ENCODE measurements at places on chromosomes 3 and 15.

DNA sequence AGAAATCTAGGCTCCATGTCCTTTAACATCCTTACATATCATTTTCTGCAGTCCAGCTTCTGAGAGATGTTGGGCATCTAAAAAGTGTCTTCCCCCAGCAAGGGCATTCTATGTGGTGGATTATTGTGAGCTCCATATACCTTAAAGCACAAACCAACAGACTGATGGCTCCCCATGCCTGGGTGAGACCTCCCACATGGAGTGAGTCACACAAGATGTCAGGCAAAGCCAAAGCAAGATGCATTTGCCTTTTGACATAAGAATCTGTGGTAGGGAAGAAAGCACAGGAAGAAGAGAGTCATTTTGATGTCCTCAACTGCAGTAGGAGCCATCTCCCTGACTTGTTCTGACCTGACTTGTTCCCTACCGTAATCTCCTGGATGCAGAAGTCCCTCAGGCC is 238.7 kb upstream of the EIF1B start:
- DNase-seq: no peak

DNA sequence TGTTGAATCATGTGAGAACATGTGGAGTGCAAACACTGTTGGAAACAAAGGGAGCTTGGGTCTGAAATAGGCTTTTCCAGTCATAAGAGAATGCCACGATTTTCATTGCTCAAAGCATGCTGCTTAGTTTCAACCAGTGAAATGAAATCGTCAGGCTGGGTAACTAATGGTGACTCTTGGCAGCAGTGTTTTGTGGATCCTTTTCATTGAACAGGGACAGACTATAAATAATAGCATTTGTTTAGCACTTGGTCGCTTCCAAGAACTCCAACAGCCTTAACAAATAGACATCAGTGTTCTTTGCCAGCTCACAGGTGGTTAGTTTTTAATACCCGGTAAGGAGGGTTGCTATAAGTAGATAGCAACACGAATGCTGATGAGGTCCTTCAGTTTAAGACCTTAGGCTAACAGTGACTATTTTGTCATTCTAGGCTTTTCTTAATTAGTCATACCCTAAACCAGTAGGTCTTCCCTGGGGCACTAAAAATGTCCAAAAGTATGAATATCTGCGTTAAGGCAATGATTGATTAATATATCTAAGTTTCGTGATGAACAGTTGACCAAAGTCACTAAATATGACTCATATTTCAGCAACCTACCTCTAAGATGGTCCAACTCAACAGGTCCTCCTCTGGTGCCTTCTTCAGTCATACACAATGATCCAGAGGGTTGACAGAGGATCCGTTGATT is 15.8 kb downstream of the TP63 start:
- no peak for DNase-seq

DNA sequence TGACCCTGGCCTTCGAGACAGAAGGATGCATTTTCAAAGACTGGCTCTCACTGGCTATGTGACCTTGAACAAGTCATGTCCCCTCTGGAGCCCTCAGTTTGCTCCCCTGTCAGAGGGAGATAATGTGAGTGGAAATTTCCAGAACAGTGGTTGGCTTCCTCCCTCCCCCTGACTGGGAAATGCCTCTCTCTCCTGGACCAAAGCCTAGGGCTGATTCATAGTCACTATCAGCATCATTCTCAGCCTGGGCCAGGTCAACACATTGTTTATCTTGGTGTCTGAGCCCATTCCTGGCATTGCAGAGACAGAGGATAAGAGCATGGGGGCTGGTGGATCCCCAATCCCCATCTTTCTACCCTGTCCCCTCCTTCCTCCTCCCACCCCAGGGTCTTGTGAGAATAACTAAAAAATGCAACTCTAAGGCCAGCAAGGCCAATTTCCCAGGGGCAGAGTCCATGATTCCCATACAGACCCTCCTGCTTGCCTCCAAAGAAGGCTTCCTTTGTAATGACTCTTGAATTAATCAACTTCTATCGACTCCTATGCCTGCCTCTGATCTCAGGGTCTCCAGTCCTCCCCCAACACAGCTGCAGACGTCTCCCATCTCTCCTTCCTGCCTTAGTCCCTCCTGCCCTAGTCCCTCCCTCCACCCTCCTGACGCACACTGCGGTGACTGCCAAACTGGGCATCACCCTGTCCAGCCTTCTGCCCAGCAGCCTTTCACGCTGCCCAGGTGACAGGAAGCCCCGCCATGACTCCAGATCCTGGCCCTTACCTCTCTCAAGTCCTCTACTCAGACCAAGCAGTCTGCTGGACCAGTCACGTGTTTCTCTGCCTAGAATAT is 35.4 kb upstream of the CORO2B start:
- peak; percentile 74 for DNase-seq

GRCh38 chr3:55313666-55314065 is 173.4 kb downstream of the WNT5A start:
- no peak for DNase-seq

DNA sequence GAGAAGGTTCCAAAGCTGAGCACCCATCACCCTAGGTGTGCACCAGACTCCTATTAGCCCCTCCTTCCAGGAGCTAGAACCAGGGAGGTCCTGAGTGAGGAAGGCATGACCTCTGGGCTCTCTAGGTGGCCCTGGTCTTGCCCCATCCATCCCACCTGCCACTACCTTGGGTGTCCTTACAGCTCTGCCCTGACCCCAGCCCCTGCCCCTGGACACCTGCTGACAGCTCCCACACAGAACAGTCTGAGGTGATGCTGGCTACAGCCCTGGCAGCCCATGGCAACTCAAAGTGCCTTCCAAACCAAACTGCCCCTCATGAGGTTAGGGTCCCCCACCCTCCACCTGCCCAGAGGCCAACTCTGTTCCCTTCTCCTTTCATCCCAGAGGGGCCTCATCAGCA is 37.2 kb downstream of the GOLGA6A start:
- no peak for DNase-seq

DNA sequence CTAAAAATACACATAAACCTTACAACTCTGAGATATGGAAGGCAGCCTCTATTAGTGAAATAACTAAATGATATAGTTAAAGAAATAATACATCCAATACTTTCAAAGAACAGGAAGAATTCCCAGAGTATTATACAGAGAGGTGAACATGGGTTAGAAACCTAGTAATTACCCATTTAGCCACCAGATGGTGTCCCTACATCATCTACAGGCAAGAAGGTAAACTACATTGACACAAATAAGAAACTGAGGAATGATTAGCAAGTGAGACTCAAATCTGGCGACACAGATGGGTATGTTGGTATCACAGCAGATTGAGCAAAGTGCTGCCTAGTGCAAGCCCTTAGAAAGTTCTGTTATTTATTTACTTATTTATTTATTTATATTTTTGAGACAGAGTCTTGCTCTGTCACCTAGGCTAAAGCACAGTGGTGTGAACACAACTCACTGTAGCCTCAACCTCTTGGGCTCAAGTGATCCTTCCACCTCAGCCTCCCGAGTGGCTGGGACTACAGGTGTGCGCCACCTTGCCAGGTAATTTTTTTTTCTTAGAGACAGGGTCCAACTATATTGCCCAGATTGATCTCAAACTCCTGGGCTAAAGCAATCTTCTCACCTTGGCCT is 28.2 kb downstream of the NEK4 start:
- no peak for DNase-seq

GRCh38 chr3:66355997-66356396 is 135.2 kb downstream of the SLC25A26 start:
- no peak for DNase-seq

DNA sequence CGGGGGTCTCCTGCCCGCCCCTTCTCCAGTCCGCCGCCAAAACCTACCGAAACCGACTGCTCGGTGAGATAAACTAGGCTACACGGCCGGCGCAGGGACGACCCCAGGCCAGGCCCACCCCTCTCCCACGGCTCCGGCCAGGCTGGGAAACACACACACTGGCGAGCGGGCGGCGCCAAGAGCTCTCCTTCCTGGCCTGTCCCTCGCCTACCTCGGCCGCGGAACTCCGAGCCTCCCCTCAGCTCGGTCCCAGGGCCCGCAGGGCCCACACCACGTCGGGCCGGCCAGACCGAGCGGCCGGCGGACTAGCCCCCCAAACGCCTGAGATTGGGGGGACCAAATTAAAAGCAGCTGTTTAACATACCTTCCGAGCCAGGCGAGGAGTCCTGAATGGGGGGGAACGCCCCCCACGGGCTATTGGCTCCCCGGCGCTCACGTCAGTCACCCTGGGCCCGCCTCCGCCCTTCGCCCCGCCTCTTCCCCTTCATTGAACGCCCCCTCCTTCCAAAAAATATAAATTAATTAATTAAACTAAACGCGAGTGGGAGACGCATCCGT is 4.0 kb upstream of the SIN3A start:
- peak; percentile 83 for DNase-seq

DNA sequence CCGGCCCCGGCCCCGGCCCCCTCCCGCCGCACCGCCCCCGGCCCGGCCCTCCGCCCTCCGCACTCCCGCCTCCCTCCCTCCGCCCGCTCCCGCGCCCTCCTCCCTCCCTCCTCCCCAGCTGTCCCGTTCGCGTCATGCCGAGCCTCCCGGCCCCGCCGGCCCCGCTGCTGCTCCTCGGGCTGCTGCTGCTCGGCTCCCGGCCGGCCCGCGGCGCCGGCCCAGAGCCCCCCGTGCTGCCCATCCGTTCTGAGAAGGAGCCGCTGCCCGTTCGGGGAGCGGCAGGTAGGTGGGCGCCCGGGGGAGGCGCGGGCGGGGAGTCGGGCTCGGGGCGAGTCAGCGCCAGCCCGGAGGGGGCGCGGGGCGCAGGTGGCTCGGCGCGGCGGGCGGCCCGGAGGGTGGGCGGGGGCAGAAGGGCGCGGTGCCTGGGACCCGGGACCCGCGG is 352 bp downstream of the CHRD start:
- DNase-seq: no peak

- no peak for DNase-seq
Measured at GRCh38 chr15:79084308-79084968, 6.1 kb downstream of the RASGRF1 start.

DNA sequence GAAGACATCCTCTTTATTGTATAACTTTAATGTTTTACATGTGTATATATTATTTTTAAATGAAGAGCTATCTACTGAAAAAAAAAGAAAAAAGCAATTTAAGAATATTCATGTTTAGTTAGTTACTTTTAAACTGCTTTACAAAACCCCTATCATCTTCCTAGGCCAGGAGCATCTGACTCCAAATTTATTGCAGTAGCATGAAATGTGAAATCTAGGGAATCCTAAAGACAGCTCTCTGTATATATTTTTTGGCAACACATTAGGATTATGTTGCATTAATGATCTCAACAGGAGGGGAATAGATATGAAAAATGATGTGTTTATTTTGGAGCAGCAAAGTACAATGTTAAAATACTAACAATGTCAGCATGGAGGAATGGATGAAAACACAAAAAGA is 158.3 kb downstream of the CNTN3 start:
- DNase-seq: no peak

GRCh38 chr3:115470254-115470653 is 153.1 kb upstream of the GAP43 start:
- DNase-seq: no peak

- no peak for DNase-seq
Measured at GRCh38 chr3:66259566-66260255, 38.9 kb downstream of the SLC25A26 start.

DNA sequence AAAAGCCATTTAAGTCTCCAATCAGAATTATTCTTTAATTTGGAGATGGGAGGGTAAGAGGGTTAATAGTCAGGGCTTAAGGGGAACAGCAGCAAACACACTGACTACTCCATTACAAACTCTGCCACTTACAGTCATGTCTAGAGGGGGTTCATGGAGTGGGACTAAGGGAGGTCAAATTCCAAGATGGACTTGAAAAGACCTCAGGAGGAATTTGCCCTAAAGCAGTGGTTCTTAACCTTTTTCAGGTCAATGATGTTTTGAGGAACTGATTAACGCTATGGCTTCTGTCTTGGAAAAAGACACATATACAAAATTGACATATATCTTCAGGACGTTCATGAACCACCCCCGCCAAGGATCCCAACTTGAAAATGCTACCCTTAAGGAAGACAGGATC is 13.9 kb downstream of the GOLIM4 start:
- DNase-seq: no peak

GRCh38 chr3:83034806-83035703 is 1273.6 kb upstream of the GBE1 start:
- no peak for DNase-seq

- no peak for DNase-seq
Measured at GRCh38 chr3:189058071-189058470, 113.7 kb upstream of the TPRG1 start.
